NCI-H345 (cell line): ENCODE measurements at places on chromosomes 2 and 18.
A peak's percentile ranks its signal among the peaks of the same experiment; 100 is the strongest.

DNA sequence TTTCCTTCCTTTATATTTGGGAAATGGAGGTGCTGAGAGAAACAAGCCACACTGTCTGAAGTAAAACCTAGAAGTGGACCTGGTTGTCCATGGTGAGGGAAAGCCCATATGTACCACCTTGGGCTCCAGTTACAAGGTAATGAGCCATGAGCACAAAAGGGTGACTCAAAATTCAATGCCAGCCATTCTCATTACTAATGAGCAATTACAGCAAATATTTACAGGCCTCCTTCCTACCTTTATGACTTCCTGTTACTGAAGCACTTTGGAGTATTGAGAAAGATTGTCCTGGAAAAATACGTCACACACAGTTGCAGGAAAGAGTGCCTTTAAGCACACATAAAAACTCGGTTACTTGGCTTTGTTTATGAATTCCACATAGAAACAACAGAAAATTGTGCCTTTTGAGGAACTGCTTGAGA, 9.1 kb downstream of the EPAS1 start:
- peak; percentile 82 for DNase-seq

GRCh38 chr18:23239885-23240608, 104.8 kb downstream of the CABLES1 start:
- DNase-seq = no peak

DNA sequence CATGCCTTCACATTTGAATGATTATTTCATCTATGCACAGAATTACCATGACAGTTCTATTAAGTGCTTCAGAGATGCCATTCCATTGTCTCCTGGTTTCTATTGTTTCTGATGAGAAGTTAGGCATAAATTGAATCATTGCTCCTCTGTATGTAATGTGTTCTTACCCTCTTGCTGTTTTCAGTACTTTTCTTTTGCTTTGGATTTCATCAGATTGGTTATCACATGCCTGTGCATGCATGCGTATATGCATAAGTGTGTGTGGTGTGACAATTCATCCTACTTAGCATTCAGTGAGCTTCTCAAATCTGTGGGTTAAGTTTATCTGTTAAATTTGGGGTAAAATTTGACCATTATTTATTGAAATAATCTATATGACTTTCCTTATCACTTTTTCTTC, 263.3 kb upstream of the RND3 start:
- DNase-seq = no peak

DNA sequence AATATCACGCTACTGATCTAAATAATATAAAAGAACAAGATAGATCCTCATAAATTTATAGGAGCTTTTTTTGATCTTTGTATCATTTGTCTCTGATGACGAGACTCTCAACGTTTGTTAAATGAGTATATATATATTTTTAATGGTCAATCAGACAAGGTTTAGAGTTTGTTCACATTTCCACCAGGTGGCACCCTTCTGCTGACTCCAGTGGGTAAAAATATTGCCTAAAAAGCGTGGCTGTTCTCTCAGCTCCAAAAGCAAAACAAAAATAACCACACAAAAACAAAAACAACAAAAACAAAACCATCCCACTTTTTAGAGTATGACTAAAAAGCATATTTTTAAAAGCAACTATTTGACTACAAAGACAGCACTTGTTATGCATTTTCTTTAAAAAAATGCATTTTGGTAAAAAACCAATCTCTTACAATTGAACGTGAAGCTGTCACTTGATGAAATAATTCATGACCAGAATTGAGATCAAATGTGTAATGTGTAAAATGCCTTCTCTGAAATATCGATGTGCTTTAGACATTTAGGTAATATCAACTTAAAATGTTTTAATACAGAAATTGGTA, 723.2 kb downstream of the DPP10 start:
- DNase-seq = no peak

GRCh38 chr2:192357217-192357616, 162.5 kb upstream of the TMEFF2 start:
- DNase-seq = no peak

- no peak for DNase-seq
Measured at GRCh38 chr2:167966937-167967913, 280.2 kb downstream of the STK39 start.

GRCh38 chr18:8262221-8262620, 347.0 kb upstream of the RAB12 start:
- DNase-seq = no peak

GRCh38 chr2:190367091-190367490, 23.7 kb downstream of the INPP1 start:
- DNase-seq = no peak

DNA sequence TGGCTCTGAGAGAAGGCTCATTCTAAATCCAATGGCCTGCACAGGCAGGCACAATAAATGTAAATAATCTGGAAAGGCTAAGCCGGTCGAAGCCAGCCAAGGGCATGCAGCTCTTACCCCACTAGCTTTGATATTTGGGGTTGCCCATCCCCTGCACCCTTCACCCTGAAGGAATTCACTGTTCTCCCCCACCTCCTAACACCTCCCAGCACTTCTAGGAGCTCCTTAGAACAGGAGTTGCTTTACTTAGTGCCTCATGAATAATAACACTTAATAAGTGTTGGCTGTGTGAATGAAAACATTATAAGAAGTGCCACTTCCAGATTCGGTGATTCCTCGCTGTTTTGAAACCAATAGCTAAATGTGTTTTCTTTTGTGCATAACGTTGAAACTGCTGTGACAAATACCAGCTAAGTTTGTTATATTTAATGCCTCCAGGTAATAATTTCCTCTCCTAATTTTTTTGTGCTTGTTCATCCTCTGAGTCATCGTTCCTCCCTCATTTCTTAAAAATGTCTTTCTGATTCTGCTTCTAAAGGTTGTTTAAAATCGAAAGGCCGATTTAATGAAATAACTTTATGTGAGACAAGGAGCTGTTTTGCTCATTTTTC, 458.8 kb downstream of the METTL4 start:
- no peak for DNase-seq

DNA sequence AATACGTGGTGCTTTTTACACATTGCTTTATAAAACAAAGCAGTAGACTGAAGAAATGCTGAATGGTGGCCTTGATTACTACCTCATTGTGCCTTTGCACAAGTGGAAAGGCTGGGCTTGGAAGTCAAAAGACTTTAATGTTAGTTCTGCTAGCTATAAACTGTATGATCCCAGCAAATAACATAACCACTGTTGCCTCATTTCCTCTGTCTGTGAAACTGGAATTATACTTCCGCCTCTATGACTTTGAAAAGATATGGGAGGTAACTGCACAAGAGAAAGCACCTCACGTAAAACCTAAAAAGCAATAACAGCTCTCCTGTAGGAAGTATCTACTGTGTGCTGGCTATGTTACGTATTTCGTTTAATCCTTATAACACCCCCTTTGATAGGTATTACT, 43.4 kb upstream of the DSC1 start:
- no peak for DNase-seq

DNA sequence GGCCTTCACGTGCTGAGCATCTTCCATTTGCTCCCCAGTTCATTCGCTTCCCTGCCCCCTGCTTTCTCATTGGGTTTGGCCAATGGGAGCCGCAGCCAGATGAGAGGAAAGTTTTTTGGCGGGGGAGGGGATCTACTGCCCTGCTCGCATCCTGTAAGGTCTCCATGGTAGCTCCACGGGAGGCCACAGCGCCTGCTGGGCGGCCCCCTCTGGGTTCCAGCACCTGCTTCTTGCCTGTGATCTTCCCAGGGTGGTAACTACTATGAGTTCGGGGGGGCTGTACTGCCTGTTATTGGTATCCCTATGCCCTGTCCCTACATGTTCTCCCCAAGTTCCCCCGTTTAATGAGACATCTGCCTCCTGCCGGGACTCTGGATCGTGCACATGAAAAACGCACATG, 57.2 kb downstream of the INPP5D start:
- DNase-seq = peak; percentile 75

DNA sequence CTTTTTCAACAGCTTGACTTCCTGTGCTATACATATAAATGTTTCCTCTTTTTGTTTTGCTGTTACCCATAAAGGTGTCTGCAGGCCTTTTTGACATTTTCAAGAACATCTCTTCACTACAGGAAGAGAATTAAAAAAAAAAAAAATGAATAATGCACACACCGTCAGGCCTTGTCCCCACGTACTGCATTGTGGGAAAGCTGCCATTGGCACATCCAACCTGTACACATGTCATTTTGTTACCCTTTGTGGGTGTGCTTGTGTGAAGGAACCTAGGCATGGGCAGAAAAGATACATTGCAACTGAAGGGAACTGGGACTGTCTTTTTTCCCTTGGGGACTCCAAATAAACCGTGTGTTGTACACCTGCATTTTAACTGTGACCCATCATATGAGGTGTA, 16.8 kb upstream of the TMEM37 start:
- DNase-seq = no peak

- peak; percentile 16 for DNase-seq
Measured at GRCh38 chr2:237290261-237290660, 123.7 kb downstream of the COL6A3 start.

GRCh38 chr2:13819896-13820295, 812.6 kb upstream of the LRATD1 start:
- no peak for DNase-seq

- DNase-seq = no peak
Measured at GRCh38 chr2:173239644-173240043, 115.0 kb upstream of the CDCA7 start.

DNA sequence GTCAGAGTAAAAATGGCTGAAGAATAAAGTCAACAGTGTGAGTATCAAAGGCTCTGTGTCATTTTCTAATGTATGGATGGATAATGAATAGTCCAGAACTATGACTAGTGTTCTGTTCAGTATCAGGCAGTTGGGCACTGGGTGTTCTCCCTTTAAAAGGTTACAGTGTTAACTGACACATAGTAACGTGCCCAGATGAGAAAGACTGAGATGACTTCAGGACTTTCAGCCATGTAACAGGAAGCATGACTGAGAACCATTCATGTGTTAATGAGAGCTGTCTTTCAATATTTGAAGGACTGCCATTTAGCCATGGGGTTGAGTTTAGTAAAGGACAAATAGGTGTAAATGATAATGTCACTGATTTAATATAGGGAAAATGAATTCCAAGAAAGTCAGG, 187.1 kb downstream of the GULP1 start:
- peak; percentile 35 for DNase-seq

DNA sequence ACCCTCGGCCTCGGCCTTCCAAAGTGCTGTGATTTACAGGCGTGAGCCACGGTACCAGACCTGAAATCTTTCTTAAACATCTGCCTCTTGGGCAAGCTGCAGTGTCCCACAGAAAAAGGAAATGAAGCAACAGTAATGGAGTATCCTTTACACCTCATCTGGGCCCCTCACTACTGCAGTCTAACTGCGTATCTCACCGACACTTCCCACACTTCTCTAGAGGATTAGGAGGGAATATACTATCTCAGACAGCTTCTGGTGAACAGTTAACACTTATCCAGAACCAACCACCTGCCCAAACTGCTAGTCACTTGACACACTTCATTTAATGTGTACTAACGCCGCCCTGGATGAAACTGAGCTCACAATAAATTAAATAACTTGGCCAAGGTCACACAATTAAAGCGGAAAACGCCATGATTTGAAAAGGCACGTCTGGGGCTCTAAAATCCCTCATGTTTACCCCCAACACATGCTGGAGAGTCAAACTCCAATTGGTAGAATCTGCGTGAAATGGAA, 993 bp downstream of the COX7A2L start:
- no peak for DNase-seq

GRCh38 chr2:182404975-182405561, 21.8 kb downstream of the PDE1A start:
- DNase-seq = no peak
